SW 1271 (cell line): ENCODE measurements at places on chromosomes 11 and 22.
A peak's percentile ranks its signal among the peaks of the same experiment; 100 is the strongest.

DNA sequence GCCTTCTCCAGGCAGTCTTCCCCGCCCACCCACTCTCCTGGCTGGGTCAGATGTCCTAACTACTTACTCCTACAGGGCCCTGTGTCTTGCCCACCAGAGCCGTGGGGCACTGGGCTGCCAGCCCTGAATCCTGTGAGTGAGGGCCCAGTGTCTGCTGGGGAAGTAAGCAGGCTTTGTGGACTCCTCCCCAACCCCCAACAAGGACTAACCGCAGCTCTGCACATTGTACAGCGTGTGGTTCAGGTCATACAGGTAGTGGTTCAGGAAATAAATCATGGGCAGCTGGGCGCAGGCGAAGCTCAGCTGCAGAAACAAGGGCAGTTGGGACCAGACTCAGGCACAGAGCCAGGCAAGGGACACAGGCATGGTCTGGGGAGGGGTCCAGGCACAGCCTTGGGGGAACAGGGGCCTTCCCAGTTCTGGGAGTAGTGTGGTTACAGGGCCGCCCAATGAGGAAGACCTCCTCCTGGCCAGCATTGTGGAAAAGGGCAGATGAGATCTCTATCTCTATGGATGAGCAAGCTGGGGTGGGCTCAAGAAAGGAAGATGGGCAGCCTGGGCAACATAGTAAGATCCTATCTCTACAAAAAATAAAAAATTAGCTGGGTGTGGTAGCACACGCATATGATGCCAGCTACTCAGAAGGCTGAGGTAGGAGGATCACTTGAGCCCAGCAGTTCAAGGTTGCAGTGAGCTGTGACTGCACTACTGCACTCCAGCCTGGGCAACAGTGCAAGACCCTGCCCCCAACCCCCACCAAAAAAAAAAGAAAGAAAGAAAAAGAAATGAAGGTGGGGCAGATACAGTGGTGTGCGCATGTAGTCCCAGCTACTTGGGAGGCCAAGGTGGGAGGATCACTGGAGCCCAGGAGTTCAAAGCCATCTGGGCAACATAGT, 5.5 kb downstream of the UNC93B1 start:
- DNase-seq, result no peak

GRCh38 chr22:20238536-20238900, 29.6 kb downstream of the RTN4R start:
- no peak for DNase-seq

DNA sequence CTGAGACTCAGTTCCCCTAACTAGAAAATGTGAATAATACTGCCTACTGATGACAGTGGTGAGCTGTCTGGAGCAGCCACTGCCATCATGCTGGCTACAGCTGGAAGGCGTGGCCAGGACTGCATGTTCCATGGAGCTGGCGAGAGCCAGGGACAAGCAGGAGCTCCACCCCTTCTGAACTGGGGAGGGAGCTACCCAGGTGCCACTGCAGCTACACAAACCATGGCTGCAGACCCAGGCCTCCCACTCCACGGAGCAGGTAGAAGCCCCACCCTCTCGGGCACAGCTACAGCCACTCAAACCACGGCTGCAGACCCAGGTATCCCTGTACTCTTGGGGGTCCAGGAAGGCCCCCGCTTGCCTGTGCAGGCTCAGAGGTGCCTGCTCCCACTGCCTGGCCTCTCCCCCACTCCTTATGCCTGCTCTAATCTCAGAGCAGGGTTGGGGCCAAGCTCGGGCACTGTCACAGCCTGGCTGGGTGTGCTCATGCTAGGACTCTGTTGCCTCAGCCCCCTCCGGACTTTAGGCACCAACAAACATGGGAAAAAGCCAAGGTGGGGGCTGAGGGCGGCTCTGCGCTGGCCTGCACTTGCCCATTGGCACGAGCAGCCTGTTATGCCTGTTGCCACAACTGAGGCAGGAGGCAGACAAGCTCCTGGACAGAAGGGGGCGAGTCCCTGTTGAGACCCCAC, 51.7 kb downstream of the RAB30 start:
- no peak for DNase-seq

GRCh38 chr11:127803755-127804154, 783.6 kb downstream of the ETS1 start:
- no peak for DNase-seq

DNA sequence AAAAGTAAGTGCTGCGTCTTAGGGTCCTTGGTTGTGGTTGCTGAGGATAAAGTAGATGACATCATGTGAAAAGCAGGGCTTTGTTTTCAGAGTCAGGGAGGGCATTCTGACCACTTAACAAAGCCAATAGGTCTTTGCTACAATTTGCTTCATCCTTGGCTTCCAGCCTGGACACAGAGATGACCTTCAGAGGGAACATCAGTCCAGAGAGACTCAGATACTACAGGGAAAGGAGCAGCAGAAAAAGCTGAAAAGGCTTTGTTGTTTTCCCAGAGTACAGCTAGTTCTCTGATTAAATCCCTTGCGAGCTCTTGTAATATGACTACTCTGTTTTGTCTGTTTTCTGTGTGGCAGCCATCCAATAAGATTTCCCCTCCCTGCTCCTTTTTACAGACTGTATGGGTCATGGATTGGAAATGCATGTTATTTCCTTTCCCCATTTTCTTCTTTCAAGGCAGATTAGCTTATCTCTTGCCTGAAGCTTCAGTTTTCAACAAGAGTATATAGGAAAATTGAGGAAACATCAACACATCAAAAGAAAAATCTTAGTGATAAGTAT, 31.9 kb downstream of the ATG13 start:
- peak; percentile 43 for DNase-seq

GRCh38 chr11:124829986-124830385, 29.8 kb upstream of the MSANTD2 start:
- no peak for DNase-seq

DNA sequence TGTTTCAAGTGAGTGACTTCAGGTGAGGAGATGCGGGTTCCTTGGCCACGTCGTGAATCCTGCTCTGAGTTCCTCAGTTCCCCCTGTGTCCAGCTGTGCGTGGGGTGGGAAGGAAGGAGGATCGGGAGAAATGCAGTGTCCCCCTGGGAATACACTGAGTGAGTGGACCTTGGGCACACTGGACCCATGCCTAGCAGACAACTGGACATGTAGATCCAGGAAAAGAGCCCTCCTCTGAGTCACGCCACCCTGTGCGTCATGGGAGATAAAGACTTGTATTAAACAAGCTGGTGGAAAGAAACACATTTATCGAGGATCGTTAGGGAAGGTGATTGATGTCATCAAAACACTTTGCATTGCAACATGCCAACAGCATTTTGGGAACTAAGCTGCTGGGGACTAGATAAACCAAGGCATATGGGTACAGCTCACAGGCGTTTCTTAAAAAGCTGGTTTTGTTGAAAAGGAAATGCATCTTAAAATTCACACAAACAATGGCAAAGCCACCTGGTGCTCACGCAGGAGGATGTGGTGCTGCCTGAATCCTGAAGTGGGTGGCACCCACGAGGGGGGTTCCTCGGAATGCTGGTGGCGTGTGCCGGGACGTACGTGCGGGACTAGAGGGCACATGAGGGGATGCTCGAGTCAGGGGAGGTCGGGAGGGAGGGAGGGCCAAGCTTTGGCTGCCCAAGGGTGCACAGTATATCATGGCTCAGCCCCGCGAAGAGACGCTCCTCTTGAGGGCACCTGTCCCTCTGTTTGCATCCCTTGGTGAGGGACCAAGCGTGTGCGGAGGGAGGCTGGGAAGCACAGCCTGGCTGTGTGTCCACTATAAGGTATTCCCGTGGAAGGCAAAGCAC, 303.5 kb downstream of the TBC1D22A start:
- no peak for DNase-seq

DNA sequence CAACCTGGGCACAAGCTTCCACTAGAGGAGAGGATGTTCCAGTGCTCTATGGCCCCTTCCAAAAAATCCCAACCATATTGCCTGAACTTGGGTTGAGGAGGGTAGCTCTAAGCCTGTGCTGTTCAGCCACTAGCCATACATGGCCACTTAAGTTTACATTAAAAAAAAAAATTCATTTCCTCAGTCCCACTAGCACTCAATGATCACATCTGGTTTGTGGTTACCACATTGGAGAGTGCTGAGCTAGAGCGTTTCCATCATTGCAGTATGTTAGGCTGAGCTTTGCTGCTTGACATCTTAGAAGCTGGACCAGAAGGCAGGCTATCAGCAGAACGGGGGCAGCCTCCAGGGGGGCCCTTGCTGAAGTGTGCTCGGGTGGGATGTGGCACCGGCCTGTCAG, 43.5 kb upstream of the CYP2D6 start:
- DNase-seq, result no peak

GRCh38 chr22:22076361-22076760, 93.8 kb upstream of the TOP3B start:
- DNase-seq, result no peak
